Stimulated activated CD4-positive, alpha-beta T cell treated with anti-CD3 and anti-CD28 coated beads, Interleukin-1b, Interleukin-23, amount 100 ng/mL, for 1 hour (primary cell): ENCODE measurements at places on chromosomes 7 and 10.

DNA sequence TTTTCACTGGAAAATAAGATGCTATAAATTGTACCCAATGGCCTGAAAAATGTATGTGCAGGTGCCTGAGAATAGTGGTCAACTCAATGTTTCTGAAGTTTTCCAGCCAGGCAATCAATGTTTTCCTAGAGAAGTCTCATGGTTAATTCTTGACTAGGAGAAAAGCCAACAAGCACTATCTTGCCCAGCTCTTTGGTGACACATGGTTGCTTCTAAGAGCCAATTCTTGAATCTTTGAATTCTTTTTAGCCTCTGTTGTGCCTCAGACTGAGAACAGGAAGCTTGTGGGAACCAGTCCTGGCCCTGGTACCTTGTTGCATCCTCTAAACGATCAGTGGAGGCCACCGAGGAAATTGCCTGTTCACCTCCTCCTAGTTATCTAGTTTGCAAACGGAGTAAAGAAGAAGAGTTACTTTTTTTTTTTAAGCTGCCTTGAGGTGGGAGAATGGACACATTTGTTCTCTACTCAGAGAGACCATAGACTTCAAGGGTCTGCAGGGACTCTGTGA is 144.0 kb upstream of the MKLN1 start:
- DNase-seq, result no peak

GRCh38 chr7:64892666-64893309 is 10.3 kb upstream of the ZNF273 start:
- no peak for DNase-seq

DNA sequence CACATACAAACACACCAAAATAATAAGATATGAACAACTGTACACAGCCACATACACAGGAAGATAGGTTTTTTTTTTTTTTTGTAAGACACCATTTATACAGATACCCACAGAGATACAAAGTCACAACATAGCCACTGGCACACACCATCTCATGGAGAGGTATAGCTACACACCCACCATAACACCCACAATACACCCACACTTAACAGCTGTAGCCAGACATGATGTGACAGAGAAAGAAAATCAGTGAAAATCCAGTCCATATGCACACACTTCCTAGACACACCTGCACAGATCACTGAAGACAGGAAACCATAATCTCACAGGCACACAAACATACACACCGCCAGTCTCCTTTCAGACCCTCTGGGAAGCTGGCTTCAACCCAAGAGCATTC is 62.4 kb upstream of the PAX2 start:
- DNase-seq, result no peak

GRCh38 chr10:74384615-74385183 is 233.7 kb downstream of the ADK start:
- no peak for DNase-seq

DNA sequence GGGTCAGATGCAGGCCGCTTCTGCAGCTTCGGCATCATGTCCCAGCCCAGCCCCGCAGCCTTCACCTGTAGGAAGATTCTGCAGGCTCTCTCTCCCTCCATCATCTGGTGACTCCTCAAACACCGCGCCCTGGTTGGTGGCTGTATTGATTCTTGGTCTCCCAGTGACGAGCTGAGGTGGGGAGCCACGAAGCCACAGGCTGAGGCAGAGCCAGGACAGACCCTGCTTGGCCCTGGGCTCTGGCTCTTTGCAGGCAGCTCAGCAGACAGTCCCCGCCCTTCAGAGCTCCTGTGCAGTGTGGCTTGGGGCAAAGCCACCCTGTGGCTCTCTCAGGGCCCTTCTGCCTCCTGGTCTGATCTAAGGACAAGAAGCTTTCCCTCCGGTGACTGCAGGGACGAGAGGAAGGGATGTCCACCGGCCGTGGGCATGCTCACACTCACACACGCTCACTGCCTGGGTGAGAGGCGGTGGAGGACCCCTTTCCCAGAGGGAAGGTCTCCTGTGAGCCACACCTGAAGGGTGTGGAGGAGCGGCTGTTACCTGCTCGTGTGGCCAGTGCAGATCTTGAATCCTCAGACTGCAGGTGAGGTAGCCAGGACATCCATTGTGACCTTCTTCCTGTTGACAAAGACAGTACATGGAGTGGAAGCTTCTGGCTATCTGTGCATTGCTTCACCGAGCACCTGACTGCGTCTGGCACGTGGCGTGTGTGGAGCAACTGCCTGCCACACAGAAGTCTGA is 79.6 kb downstream of the INPP5A start:
- no peak for DNase-seq

DNA sequence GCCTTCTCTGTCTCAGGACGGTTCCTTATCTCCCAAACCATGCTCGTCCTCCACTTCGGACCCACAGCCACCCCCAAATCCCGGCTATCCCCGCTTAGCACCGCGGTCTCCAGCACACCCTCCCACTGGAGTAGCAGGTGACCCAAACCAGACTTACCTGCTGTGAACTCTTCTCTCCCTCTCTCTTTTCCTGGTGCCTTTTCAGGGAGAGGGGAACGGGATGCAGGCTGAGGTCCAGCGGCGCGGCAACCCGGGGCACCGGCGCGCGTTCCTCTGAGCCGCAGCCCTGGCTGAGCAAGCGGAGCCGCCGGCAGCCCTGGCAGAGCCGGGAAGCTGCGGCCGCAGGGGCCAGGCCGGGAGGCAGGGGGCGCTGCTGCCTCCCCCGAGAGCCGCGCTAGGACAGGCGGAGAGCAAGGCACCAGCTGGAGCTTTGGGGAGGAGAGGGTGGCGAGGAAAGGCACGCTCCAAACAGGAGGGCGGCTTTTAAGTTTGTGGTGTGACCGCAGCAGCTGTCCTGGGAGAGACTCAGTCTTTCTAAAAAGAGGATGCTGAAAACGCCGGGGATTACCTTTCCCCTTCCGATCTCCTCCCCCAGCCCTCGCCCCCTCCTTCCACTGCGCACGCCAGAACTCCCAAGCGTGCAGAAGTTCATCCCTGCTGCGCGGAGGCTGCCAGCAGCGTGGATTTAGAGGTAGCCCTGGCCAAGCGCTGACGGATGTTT is at the start of gene SEMA3D:
Gene SEMA3D, minus strand, starts transcription at position 536 of the 721 bp plus-strand sequence. CDS start 65,165 bp downstream, outside the sequence.
- no peak for DNase-seq

DNA sequence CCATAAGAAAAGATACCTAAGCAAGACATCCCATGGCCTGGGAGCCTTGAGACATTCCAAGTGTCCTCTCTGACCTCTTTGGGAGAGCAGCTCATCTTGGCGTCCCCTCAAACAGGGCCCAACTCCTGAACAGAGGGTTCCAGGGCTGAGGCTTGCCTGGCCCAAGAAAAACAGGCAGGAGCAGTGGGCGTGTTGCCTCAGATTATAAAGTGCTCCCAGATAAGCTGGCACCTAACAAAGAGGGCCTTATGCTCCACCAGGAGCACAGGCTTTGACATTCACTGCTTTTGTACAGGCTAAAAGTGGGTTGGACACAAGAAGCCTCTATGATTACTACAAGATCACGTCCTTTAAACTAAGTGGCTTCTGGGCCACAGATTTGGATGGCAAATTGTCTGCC is 193.1 kb downstream of the FGFR2 start:
- no peak for DNase-seq

DNA sequence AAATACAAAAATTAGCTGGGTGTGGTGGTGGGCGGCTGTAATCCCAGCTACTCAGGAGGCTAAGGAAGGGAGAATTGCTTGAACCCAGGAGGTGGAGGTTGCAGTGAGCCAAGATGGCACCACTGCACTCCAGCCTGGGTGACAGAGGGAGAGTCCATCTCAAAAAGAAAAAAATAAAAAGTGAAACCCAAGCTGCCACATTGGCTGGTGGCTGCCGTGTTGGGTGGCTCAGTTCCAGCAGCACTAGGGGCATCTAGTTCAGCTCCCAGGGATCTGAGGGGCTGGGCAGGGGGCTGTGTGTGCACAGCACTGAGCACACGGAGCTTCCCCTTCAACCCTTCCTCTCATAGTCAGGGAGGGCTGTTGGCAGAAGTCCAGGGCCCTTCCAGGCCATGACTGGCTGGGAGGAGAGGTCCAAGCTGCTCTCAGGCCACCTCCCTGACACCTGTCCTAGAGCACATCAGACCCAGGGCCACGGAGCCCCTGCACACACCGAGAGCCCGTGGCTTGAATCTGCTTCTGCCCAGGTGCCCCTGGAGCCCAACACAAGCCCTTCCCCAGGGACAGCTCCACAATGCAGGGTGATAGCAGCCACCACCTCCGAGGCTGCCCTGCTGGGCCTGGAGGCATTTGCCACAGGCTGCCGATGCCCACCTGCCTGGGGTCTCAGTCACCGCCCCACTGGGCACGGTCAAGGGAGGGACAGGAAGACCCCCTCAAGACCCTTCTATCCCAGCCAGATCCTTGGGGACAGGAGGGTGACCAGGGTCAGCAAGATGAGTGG is 47.3 kb downstream of the YKT6 start:
- DNase-seq, result no peak

- DNase-seq, result no peak
Observed at GRCh38 chr7:40800771-40801170, 666.0 kb downstream of the SUGCT start.

DNA sequence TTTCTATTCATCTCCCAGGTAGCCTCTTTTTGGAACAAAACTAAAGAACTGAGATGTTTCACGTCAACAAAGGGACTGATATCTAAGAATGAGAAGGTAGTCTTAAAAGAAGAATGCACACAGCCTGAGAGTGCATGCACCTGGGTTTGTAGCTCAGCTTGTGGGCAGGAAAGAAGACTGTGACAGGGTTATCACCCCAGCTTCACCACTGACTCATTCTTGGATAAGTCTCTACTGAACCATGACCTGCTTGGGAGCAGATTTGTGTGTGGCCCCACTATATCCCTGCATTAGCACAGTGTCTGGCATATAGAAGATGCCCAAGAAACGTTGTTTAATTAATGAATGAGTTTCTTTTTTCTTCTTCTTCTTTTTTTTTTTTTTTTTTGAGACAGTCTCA is 187.5 kb downstream of the GPAM start:
- DNase-seq, result no peak

DNA sequence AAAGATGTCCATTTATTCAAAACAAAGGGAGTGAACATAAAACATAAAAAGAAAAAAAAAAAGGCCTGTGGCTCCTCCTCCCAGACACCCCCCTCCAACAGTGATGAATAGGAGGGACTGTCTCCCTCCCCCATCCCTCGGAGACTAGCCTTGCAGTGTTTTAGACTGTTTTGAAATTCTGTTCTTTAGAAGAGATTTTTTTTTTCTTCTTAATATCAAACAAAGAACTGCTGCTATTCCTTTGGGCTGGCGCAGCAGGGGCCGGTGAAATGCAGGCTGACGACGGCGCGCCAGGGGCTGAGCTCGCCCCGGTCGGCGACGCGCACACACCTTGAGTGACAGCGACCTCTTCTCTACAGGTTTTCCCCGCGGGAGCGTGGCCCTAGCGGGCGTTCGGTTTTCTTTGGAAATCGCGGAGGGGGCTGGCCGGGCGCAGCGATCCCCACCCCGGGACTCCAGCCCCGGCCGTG is at the start of gene LANCL2:
Gene LANCL2, plus strand, starts transcription at position 133 of the 470 bp plus-strand sequence. CDS start 689 bp downstream, outside the sequence.
- peak; percentile 5 for DNase-seq

DNA sequence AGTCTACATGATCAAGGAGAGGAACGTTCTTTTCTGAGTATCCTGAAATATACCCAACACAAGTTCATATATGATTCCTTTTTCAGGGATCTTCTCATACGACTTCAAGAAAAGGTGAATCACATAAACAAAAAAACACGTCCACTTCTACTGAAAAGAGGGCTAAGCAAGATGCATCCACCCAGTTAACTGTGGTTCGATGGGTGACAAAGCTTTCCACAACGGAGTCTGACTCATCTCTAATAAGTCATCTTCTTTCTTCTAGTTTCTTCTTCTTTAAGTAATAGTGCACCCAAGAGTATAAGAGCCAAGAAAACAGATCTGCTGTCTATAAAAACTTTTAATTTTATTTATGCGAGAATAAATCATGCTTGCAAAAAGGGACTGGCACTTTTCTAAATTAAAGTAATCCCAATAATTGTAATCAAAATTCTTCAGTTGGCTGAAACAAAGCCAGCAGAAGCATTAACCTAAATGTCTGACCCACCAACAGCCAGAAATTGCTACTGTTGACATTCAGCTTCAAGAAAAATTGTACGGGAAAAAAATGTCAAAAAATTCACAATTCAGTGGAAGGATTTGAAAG is 146.9 kb upstream of the ANK3 start:
- no peak for DNase-seq

DNA sequence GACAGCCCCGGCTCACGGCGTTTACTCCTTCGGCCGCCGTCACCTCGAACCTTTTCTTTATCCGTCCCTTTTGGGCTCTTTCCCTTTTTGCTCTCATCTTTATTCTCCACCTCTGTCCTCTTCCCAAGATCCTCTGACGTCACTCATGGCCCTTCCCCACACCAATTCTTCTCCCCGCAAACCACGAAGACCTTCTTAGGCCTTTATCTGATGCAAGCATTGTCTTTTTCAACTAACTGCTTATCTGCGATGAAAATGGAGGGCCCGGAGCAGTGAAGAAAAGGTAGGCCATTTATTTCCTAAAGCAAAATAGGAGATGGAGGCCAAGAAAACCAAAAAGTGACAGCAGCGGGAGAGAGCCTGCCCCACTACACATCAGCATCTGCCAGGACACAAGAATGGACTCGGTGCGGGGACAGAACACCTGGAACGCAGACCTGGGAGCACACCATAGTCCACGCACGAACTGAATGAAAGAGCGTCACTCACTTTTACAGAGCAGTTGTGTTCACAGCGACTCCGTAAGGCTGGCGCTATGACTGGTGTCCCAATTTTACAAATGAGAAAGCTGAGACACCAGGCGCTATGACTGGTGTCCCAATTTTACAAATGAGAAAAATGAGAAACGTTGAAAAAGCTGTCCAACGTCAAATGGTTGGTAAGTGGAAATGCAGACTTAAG is 45.3 kb downstream of the ZNF777 start:
- no peak for DNase-seq

GRCh38 chr7:100874577-100875355 is at the start of gene SRRT:
Gene SRRT (plus strand): TSS chr7:100875103. CDS start chr7:100875591, 488 bp downstream.
- DNase-seq, result peak; percentile 93

GRCh38 chr7:86776136-86776535 is 132.4 kb downstream of the GRM3 start:
- no peak for DNase-seq

DNA sequence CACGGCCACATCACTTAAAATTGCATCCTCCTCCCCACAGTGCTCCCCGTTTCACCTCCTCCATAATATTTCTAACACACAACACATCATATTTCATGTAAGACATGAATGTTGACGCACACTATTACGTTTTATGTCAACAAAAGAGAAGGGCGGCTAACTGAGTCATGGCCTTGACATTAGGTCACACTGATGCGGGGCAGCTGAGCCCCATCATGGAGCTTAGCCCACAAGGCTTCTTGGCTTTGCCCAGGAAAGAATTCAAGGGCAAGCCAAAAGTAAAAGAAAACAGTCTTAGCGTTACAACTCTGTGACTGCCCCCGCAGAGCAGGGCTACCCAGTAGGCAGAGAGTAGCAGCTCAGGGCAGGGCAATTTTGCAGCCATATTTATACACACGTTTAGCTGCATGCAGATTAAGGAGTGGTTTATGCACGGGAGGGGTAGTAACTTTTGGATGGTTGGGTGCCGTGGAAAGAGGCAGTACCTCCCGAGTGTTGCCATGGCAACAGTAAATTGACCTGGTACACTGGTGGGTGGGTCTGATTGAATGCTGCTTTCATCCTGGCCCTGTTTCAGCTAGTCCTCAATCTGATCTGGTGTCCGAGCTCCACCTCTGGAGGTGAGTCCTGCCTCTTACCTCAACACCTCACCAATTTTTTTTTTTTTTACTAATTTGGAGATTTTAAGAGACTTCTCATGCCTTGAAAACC is 156.2 kb upstream of the FRMD4A start:
- DNase-seq, result no peak
